ENCODE measurements at places on chromosomes 1 and 21.

GRCh38 chr1:98417820-98418219, 243.7 kb upstream of the SNX7 start:
- DNase-seq, result no peak

DNA sequence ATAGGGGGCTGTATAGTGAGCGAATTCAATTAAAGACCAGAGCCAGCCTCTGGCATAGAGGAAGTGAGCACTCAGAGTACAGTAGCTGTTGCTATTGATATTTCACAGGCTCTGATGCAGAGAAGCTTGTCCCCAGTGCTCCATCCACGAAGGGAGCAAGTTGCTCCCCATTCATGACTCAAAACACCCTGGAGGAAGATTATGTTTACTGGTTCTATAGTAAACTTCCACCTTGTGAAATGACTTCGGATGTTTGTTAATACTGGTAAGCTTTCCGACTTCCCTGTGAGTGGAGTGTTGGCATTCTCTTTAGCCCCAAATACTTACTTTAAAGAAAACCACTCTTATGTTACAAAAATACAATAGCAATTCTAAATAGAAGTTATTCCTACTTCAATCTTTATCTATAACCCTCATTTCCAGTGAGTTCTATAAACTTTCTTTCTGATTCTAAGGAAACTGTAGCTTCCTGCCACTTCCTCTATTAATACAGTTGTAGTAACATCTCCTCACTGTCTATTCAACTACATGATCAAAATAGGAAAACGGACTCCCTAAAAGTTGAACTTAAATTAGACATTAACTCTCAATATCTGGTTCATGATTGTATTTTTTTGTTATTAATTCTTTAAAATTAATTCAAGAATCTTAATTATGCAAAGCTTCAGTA, 46.4 kb downstream of the ZNF281 start:
- DNase-seq, result no peak

GRCh38 chr1:246002725-246003441, 504.2 kb downstream of the SMYD3 start:
- DNase-seq, result peak; percentile 53

DNA sequence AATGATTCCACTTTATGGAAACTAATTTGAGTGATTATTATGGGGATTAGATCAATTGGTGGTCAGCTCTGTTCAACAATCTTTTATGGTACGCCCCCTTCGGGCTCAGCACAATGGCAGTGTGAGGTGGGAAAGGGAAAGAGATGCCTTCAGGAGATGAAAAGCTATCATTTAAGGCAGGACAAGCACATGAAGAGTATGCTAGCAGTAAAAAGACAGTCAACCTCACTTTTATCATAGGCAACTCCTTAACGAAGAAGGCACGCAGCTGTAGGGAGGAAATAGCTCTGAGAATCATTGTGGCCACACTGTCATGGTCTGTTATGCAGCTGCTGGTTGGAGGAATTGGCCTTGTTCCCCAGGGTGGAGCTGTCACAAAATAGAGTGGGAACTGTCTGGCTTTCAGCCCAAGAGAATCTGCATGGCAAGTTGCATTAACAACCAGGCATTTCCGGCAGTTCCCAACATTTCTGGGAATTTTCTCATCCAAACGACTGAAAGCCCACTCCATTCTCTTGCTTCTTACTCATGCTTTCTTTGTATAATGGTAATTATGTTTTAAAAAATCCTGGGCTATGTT, 54.4 kb upstream of the BCL10 start:
- peak; percentile 97 for DNase-seq

GRCh38 chr1:39564340-39564739, 12.2 kb downstream of the PABPC4 start:
- DNase-seq, result no peak

DNA sequence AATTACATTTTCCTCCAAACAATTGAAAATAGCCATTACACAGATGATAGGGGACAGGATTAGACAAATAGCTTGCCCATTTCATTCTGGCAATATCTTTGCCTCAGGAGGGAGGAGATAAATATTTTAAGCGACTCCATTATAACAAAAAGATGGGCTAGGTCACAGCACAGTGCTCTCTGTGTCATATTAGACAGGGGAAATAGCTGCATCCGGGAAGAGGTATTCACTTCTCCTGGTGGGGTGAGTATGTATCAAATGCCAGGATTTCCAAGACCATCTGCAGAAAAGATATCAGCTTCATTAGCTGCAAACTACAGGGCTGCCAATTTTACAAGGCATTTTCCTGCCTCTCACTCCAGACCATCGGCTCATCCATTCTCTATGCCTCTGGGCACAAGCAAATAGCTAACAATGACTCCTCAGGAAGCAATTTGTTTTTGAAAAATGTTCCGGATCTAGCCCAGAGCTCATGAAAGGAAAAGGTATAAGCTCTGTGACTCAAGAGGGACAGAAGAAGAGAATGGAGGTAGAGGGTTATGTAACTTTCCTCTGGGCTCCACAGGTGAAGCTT, 41.9 kb upstream of the ANGPTL7 start:
- no peak for DNase-seq

DNA sequence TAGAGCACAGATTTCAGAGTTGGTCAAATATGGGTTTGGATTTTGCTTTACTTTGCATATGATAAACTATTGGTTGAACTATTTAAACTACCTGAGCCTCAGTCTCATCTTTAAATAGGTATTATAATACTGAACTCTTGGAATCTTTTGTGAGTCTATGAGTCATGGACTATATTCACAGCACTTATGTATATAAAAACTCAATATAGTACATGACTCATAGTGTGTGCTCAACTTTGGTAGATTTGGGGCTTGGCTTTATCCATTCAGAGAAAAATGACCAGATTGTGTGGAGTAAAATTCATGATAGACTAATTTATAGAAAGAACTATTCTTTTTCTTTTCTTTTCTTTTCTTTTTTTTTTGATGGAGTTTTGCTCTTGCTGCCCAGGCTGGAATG, 28.7 kb downstream of the FCRL3 start:
- no peak for DNase-seq

GRCh38 chr21:18954441-18954844, 550.9 kb upstream of the TMPRSS15 start:
- DNase-seq, result no peak

DNA sequence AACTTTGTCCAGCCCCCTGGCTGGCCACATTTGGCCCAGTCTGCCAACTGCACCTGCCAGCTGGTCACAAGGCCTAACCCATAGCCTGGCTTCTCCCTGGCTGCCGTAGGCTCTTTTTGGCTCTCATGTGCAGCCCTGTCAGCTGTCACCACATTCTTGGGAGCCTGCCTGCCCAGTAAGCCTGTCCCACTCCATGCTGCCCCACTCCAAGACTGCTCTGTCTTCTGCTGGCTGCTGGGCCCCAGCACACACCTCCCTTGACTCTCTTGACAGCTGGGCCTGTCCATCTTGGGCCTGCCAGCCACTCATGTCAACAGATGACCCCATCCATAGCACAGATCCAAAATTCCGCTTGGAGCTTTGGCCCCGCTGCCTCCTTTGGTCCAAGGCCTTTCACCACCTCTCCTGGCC, 74.3 kb upstream of the EDN2 start:
- DNase-seq, result no peak

DNA sequence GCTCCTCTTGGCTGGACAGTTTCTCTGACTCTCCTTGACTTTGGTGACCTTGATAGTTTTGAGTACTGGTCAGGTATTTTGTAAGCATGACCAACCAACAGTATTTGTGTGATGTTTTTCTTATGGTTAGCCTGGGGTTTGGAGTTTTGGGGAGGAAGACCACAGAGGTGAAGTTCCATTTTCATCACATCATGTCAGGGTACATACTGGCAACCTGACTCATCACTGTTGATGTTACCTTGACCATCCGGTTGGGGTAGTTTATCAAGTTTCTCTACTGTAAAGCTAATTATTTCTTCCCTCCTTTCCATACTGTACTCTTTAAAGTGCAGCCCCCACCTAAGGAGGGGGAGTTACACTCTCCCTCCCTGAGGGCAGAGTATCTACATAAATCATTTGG, 13.4 kb downstream of the OSCP1 start:
- DNase-seq, result peak; percentile 83

DNA sequence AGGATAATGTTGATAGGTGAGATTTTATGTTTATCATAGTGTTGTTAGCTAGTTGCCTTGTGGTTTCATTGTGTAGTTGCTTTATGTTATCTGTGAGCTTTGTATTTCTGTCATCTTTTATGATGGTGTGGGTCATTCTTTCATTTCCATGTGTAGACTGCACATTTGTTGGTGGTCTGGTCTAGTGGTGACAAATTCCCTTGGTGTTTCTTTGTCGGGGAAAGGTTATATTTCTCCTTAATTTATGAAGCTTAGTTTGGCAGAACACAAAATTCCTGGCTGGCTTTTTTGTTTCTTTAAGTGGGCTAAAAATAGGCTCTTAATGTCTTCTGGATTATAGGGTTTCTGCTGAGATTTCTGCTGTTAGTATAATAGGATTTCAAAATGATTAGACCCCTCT, 347.2 kb upstream of the ADAMTS5 start:
- DNase-seq, result no peak

DNA sequence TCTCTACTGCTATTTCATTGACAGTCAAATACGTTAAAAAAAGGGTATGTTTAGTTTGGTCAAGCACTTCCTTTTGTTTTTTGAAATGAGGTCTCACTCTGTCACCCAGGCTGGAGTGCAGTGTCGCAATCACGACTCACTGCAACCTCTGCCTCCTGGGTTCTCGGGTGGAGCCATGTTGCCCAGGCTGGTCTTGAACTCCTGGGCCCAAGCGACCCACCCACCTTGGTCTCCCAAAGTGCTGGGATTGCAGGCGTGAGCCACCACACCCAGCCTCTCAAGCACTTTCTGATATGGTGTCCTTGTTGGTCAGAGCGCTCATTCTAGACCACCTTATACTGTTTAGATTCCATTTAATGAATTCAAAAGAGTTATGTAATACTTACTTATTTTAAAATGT, 20.9 kb upstream of the RHBDL2 start:
- peak; percentile 48 for DNase-seq

DNA sequence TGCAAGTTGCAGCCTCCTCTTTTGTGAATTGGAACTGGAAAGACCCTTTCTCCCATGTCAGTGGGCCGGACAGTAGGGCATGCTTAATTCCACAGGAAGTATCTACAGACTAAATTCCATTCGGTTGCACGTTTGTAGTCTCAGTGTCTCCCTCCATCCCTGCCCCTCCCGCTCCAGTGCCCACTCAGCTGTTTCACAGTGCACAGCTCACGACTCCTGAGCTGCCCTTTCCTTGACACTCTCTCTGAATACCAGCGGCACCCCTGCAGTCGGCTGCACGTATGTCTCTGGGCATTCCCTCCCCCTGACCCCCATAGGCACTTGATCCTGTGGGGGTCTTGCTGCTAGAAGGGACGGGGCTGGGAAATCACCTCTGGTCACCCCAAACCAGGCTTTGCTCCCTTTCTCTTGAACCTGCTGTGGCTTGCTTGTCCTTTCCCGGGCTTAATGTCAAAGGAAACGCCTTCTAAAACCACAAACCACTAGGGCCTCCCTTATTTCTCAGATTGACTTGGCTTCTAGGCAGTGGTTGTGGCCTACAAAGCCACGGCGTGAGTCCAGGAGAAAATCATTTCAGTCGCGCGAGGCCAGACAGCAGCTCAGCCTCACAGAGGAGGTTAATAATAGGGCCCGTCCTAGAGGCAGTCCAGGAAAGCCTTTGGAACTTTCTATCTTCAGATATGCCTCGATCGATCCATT, 365.3 kb upstream of the PROX1 start:
- DNase-seq, result no peak

DNA sequence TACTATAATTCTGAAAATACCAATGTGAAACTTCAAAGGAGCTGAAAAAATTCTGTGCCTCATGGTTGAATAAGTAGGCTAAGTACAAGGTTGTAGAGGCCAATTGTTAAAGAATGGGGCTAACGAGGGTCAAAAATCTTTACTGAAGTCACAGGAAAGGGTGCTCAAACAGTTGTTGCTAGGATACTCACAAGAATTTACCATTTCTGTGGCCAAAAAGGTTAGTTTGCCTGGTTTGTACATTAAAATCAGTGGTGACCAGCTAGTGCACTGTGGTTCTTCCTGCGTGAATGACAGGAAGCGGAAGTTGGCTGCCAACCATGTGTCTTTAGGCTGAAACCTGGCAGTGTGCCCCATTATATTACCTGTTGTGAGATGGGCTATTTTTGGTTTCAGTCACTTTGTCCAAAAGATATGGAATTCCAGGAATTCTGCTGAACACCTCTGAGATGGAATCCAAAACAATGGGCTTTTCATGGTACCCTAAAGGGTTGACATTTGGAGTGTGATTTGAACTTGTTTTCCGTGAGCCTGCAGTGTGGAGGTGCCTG, 13.5 kb downstream of the MAP3K21 start:
- DNase-seq, result no peak

DNA sequence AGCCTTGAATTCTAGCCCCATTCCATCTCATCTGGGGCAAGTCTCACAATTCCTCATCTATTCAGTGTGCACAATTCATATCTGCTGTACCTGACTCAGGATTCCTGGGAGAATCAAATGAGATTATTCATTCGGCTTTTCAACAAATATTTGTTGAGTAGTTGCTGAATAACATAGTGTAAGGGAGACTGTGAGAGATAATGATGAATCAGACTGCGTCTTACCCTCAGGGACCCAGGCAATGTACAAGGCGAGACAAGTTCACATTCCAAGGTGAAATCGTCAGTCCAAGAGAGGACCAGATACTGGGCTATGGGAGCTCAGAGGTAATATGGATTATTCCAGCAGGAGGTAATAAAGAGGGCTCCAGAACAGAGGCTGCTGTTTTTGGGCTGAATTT, 67.8 kb upstream of the SMYD2 start:
- DNase-seq, result peak; percentile 78

- DNase-seq, result no peak
Observed at GRCh38 chr1:161082483-161082882, 6.9 kb downstream of the NECTIN4 start.

GRCh38 chr1:44014365-44015104, 16.7 kb downstream of the SLC6A9 start:
- DNase-seq, result no peak

DNA sequence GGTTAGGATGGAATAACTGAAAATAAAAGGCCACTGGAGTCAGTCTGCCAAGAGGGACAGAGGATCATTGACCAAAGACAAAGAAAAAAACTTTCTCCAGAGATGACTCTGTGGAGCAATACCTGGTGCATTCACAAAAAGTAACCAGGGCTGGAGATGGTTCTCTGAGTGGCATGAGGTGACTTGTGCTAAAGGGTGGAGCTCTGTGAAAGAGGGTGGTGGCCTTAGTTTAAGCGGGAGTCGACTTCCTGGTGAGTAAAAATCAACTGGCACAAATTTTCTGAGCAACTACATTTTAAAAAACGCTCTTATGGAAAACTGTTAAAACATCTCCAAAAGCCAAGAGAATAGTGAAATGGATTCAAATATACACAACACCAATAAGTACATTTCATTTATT, 10.0 kb downstream of the NHLH2 start:
- no peak for DNase-seq

- peak; percentile 10 for DNase-seq
Observed at GRCh38 chr1:168136709-168137514, at the start of gene GPR161. GPR161 (minus strand) TSS chr1:168136930; CDS start chr1:168104850, 32,080 bp downstream.

GRCh38 chr1:212315907-212316306, 30.7 kb downstream of the PPP2R5A start:
- no peak for DNase-seq

- peak; percentile 80 for DNase-seq
Observed at GRCh38 chr1:212260557-212261355, 24.5 kb upstream of the PPP2R5A start.

GRCh38 chr1:101130673-101131072, 105.1 kb upstream of the DPH5 start:
- DNase-seq, result peak; percentile 99
